Activated CD4-positive, alpha-beta T cell treated with anti-CD3 and anti-CD28 coated beads, Interleukin-2, amount 50 U/mL, for 1 hour (primary cell): ENCODE measurements at places on chromosomes 12 and 14.

DNA sequence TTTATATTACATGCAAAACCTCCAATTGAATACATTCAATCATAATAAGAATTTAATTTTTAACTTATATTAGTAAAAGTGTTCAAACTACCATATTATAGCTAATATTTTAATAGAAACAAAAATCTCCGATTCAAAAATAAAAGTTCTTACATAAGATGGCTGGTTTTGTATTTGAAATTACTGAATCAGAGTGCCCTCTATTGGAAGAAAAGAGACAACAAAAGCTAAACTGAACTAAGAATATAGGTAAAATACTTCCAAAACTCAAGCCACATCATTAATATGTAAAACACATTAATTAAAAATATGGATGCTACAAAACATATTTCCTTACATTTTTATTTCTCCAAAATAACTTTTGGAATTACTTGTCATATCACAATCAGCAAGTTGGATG lies 120.3 kb downstream of the GARIN6 start:
- DNase-seq, result no peak

DNA sequence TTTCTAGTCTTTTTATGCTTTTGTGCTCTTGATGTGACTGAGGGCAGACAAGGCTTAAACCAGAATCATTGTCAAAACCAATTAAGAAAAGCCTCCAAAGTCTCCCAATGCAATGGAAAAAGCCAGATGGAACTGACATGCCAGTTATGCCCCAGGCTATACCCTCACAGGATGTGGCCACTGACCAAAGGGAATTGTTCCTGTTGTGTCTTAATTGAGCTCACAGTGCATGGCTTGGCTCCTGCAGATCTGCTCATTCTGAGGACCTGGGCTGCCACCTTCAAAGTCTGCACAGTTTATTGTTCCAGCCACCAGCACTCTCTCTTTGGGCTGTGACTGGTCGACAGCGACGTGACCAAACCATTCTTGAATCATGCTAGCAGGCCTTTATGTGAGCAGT lies 17.1 kb upstream of the BICD1 start:
- DNase-seq, result no peak

DNA sequence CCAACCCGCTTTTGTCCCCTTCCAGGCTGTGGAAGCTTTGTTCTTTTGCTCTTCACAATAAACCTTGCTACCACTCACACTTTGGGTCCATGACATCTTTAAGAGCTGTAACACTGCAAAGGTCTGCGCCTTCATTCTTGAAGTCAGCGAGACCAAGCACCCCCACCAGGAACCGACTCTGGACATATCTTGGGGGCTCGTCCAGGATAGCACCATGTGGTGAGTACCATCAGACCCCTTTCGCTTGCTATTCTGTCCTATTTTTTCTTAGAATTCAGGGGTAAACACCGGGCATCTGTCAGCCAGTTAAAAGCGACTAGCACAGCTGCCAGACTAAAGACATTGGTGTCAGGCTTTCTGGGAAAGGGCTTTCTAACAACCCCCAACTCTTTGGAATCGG lies 137.6 kb upstream of the PPFIA2 start:
- no peak for DNase-seq

- no peak for DNase-seq
Measured at GRCh38 chr14:74504874-74505720, 11.5 kb downstream of the ISCA2 start.

DNA sequence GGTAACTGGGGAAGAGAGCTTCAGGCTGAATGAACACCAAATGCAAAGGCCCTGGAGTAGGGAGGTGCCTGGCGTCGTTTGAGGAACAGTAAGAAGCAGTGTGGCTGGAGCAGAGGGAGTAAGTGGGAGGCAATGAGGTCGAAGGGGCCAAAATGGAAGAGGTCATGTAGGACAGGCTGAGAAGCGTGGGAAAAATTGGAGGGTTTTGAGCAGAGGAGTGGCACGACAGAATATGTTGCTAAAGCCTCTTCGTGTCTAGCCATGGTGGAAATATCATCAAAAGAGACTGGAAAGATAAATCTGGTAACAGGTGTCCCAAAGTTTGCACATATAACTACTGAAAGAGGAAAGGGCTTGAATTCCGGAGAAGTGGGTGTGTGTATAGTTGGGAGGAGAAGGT lies 1.9 kb downstream of the TRIM9 start:
- DNase-seq, result no peak

DNA sequence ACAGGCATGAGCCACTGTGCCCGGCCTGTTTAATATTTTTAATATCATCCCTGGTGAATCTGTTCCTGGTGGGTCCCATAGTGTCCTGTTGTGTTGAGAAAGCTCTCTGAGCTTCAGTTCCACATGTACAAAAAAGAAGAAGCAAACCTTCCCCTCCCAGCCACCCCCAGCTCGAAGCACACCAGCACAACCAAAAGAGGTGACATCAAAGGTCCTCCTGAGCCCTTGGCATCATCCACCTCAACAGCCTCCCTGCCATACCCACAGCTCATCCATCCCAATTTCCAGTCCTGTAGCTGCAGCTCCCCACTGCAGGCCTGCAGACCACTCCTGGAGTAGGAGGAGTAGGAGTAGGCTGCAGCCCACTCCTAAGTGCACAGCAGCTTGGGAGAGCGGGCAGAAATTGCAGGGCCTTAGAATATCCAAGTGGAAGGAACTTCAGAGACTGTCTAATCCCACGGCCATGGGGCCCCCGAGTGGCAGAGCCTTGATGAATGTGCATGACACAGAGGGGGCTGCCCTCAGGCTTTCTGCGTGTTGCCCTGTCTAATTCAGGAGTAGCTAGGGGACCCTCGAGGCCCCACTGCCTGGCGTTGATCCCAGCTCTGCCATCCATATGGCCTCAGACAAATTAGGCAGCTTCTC lies 36.7 kb upstream of the CD9 start:
- DNase-seq, result no peak

GRCh38 chr14:57865403-57866198 lies at the start of gene SLC35F4:
TSS of gene SLC35F4 (minus strand) at chr14:57866092.
- no peak for DNase-seq

DNA sequence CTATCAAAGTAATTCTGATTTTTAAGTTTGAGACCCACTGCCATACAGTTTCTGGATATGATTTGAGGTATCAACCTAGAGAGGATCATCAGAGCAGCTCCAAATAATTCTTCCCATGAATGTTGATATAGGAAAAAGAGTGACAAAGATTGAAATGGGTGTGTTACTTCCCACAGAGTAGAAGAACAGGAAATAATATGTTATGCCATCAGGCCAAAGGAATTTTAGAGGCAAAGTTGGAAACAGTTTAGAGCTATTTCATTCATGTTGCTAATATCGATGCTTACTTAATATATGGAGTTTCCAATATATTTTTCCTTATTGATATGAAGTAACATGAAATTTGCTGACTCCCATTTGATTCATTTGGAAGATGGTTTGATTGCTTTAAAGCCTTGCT lies 8.9 kb upstream of the MSRB3 start:
- no peak for DNase-seq
